ENCODE measurements at places on chromosomes 5 and 9. TPM values are rescaled to one million over a fixed set of nuclear protein-coding genes. Genes with fewer than 3 reads are reported as not detected.

The LRRTM2 gene
- total RNA-seq = not detected

The EDIL3 gene
- total RNA-seq = 0.09 TPM

The ORM2 gene
- 0.98 TPM for total RNA-seq

The CDKN2A gene
- total RNA-seq = not detected

The CD180 gene
- total RNA-seq = not detected

The TAS2R1 gene
- total RNA-seq = not detected

The PPWD1 gene
- 31.0 TPM for total RNA-seq

The GPR21 gene
- total RNA-seq = not detected

The TMC1 gene
- not detected for total RNA-seq

The PAIP1 gene
- total RNA-seq = 102 TPM

The ARRDC3 gene
- total RNA-seq = 42.1 TPM

The RGS3 gene
- total RNA-seq = 3.0 TPM

The IL17B gene
- 0.58 TPM for total RNA-seq

The FAM81B gene
- total RNA-seq = 0.36 TPM

The SOHLH1 gene
- total RNA-seq = 0.29 TPM

The GRPEL2 gene
- 37.8 TPM for total RNA-seq
